ENCODE measurements at places on chromosomes 16 and 17.
A peak's percentile ranks its signal among the peaks of the same experiment; 100 is the strongest.

DNA sequence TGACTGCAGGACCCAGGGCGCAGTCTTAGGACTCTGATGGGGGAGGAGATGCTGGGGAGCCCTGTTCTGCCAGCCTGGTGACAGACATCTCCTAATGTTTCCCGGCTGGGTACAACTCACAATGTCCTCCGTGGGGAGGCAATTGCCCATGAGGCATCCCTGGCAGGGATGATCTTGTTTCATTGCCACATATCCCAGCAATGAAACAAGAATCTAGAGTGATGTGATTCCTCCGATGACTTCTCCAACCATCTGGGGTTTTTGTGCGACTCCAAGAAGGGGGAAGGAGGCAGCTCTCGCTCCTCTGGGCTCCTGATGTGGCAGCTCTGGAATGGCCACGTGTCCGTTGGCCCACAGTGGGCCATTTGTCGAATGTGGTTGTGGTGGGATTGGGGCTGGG lies 255.8 kb downstream of the SEC14L1 start:
- DNase-seq = no peak

- no peak for DNase-seq
These were observed 1446.5 kb upstream of the GOT2 start for GRCh38 chr16:60180609-60181008.

DNA sequence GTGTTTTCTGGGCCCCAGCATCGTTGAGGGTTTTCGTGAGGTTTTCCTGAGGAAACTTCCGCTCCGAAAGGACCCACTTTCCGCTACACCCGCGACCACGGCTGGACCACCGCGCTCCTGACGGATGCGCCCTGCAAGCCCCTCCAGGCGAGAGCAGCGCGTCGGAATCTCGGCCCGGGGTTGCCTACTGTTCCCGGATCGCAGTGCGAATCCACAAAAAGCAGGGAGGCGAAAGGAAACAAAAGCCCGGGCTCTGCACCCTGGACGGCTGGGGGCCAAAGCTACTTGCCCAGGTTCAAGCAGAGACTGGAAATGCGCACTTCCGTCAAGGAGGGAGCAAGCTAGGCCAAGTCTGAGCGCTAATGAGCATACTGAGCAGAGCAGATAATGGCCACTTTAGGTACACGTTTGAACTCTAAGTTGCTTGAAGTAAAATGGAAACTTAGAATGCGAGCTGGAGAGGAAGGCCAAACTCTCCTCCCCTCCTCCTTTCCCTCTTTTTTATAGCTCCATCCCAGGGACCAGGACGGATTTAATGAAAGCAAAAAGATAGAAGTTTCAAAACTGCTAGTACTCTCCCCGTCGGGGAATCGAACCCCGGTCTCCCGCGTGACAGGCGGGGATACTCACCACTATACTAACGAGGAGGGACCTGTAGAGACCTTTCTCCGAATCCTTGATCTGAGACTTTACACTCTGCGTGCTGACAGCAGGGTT lies 11.4 kb upstream of the AURKB start:
- DNase-seq = peak; percentile 97

GRCh38 chr16:9134739-9135138 lies 43.3 kb downstream of the HAPSTR1 start:
- DNase-seq = no peak

GRCh38 chr17:57466521-57466920 lies 210.2 kb downstream of the MSI2 start:
- no peak for DNase-seq

DNA sequence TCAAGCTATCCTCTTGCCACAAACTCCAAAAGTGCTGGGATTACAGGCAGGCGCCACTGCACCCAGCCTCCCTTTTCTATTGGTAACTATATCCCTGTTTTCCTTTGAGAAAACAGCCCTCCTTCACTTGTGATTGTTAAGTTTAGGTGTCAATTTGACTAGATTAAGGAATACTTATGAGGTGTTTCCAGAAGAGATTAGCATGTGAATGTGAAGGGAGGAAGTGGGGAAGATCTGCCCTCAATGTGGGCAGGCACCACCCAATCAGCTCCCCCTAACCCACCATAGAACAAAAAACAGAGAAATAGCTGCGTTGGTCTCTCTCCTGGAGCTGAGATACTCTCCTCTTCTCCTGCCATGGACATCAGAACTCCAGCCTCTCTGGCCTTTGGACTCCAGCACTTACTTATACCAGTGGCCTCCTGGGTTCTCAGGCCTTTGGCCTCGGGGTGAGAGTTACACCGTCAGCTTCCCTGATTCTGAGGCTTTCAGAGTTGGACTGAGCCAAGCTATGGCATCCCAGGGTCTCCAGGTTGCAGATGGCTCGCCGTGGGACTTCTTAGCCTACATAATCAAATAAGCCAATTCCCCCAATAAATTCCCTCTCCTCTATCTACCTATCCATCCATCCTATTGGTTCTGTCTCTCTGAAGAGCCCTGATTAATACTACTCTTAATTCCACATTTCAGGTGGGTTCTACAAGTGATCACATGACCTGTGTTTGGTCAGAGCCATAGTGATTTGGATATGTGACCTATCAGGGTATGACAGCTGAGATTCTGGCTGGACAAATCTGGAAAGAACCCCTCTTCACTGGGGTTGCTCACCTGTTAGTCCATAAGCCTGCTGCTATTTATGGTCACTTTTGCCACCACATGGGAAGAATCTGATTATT lies 12.0 kb upstream of the STAT3 start:
- DNase-seq = no peak

DNA sequence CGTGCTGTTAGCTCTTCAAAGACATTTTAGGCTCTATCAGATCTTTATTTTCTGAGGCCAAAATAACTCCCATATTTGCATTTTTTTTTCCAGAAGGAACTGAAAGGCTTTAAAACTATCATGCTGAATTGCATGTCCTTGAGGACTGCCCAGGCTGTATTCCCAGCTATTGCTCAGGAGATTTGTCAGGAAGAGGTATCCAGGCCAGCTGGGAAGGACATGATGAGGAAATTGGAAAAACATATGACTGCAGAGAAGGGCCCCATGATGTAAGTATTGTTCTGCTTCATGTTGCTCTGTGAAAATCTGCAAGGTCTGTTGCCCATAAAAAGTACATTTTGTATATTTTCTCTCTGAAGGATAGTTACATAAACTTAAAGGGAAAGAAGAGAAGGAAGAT lies 5.7 kb downstream of the CDC6 start:
- no peak for DNase-seq

DNA sequence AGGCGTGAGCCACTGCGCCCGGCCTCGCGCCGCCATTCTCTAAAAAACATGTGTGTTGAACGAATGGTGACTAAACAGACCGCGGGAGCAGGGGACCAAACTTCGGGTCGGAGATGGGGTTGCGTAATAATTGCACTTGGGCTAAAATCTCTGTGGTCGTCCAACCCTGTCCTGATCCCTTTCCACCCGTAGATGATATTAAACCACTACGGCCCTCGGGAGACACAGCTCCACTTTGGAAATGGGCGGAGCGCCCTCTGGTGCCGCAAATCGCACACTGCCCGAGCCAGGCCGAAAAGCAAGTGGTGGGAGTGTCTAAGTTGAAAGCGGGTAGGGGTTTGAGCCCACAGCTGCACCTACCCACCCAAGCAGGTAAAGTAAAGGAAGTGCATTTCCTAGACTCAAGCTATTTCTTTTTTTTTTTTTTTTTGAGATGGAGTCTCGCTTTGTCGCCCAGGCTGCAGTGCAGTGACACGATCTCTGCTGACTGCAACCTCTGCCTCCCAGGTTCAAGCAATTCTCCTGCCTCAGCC lies 17.0 kb downstream of the CAVIN1 start:
- no peak for DNase-seq

- DNase-seq = no peak
These were observed 29.7 kb upstream of the NXPH3 start for GRCh38 chr17:49545806-49546545.

- DNase-seq = no peak
These were observed 85.9 kb upstream of the PLCG2 start for GRCh38 chr16:81693041-81693743.

DNA sequence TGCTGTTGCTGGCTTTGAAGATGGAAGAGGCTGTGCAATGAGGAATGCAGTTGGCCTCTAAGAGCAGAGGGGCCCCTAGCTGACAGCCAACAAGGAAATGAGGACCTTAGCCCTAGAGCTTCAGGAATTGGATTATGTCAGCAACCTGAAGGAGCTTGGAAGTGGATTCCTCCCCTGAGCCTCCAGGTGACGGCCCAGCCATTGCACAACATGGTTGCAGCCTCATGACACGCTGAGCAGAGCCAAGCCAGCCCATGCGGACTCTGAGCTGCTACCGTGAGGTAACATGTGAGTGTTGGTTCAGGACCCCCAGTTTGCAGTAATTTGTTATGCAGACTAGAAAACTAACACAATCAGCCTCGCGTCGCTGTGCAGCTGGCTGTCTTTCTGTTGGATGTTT lies 20.2 kb downstream of the CCDC42 start:
- no peak for DNase-seq

- DNase-seq = no peak
These were observed 15.8 kb upstream of the TBX21 start for GRCh38 chr17:47717261-47717697.

DNA sequence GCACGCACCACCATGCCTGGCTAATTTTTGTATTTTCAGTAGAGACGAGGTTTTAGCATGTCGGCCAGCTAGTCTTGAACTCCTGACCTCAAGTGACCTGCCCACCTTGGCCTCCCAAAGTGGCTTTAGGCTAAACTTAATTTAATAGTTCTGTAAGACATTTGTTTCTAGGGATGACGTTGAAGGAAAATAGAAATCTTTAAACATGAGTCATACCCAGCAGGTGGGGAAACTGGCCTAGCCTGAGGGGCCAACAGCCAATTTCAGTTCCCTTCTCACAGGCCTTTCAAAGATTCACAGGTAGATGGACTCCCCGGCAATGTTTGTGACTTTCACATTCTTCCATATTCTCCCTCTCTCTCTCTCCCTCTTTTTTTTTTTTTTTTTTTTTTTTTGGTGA lies 18.1 kb upstream of the ITPRIPL2 start:
- DNase-seq = no peak

GRCh38 chr17:50815400-50815799 lies 20.0 kb upstream of the WFIKKN2 start:
- no peak for DNase-seq

DNA sequence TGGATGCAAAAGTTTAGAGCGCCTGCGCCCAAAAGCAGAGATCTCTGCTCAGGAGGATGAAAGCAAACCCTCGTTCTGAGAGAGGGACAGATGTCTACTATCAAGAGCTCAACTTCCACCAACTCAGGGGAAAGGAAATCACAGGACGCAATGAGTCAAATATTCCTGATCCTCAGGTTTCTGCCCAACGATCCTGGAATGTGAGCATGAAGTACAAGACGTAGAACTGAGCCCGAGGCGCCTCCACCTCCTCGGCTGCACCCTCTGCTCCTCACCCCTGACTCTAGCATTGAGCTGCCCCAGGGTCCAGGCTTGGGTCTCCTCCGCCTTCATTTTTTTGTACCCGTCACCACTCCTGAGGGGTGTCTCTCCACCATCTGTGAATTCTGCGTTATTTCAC lies 15.4 kb downstream of the IFT140 start:
- DNase-seq = no peak

GRCh38 chr17:42120161-42120769 lies 902 bp downstream of the KAT2A start:
- DNase-seq = no peak

DNA sequence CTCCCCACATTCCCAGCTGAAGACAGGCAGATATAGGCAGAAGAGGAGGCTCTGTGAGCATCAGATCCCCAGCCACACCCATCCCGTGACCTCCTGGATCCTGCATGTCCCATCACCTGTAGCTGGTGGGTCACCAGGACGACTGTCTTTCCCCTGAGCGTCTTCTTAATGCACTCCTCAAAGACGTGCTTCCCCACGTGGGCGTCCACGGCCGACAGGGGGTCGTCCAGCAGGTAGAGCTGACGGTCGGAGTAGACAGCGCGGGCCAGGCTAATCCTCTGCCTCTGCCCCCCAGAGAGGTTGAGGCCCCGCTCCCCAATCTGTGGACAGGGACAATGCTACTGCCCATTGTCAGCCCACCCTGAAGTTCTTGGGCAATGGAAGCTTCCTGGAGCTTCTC lies 40.5 kb downstream of the ABCC12 start:
- DNase-seq = no peak

GRCh38 chr17:77436481-77436880 lies 295.7 kb downstream of the SEC14L1 start:
- no peak for DNase-seq

GRCh38 chr17:1294157-1294717 lies 14.8 kb downstream of the TRARG1 start:
- no peak for DNase-seq

DNA sequence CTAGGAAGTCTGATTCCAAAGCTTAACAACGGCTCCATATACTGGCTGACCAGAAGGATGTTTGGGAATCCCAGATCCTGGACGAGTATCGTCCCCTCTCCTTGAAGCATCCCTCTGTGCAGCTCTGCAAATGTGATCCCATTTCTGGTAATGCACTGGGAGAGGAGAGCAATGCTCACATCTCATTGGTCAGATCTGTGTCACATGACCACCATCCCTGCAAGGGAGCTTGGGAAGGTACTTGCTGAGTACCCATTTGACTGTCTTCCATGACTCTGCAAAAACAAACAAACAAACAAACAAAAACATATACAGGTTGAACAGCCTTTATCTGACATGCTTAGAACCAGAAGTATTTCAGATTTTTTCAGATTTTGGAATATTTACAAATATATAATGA lies 41.9 kb upstream of the KDM8 start:
- no peak for DNase-seq

DNA sequence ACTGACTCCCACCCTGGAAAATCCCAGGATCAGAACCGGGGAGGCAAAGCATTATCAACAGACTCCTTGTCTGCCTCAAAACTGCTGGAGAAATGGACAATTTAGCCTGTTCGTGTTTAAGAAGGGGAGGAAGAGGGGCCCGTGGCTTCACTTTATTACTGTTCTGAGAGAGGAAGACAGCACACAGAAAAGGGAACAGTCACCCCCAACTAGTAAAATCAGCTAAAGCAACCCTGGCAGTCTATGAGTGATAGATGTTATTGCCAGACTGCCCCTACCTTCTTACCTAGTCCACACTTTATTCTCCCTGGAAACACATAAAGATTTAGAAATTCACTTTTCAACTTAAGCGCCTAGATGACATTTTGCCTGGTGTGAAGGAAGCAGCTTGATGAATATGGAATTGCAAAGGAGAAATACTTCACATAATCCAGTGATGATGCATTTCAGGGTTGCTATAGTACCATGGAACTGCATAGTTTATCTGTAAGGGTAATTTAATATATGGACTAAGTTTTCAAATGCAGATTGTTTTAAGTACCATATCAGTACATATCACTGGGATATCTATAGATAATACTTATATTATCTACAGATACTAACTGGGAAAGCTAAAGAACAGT lies 36.9 kb upstream of the TRAP1 start:
- no peak for DNase-seq

DNA sequence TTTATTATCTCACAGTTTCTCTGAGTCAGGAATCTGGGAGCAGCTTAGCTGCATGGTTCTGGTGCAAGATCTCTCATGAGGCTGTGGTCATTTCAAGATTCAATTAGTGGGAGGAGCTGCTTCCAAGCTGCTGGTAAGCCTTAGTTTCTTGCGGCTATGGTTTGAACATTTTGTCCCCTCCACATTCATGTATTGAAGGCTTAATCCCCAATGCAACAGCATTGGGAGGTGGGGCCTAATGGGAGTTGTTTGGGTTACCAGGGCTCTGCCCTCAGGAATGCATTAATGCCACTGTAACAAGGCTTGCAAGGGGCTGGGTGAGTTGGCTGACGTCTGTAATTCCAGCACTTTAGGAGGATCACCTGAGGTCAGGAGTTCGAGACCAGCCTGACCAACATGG lies 272.9 kb downstream of the UTP18 start:
- DNase-seq = no peak

- DNase-seq = no peak
These were observed 86.5 kb downstream of the ENGASE start for GRCh38 chr17:79160980-79161636.

Data from HS-27A (cell line).